Chondrocyte (in vitro differentiated cells): ENCODE measurements at places on chromosomes 5 and 9. TPM values are rescaled to one million over a fixed set of nuclear protein-coding genes. Genes with fewer than 3 reads are reported as not detected.

DNA sequence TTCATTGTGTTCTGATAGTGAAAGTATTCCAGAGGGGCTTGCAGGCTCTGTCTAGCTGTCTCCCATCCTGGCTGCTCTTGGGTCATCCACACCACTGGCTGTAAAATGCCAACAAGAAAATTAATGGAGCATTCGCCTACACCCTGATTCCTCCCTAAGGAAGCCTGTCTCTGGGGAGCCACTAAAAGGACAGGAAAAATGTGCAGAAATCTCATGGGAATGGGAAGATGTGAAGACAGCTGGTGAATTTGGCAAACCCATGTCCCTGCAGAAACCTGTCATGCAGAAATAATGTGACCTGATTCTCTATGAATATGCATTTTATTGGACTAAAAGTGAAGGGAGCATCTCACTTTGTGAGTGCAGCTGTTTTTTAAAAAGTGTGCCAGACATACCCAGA is 265.6 kb downstream of the TUSC1 start:
- H3K4me1 ChIP-seq: no peaks in the 10 kb centered on the region
- no peaks in the 10 kb centered on the region for H3K36me3 ChIP-seq
- H3K4me3 ChIP-seq: no peak overlapping the region
- H3K27me3 ChIP-seq: no peaks in the 10 kb centered on the region
- H3K27ac ChIP-seq: no peak overlapping the region

DNA sequence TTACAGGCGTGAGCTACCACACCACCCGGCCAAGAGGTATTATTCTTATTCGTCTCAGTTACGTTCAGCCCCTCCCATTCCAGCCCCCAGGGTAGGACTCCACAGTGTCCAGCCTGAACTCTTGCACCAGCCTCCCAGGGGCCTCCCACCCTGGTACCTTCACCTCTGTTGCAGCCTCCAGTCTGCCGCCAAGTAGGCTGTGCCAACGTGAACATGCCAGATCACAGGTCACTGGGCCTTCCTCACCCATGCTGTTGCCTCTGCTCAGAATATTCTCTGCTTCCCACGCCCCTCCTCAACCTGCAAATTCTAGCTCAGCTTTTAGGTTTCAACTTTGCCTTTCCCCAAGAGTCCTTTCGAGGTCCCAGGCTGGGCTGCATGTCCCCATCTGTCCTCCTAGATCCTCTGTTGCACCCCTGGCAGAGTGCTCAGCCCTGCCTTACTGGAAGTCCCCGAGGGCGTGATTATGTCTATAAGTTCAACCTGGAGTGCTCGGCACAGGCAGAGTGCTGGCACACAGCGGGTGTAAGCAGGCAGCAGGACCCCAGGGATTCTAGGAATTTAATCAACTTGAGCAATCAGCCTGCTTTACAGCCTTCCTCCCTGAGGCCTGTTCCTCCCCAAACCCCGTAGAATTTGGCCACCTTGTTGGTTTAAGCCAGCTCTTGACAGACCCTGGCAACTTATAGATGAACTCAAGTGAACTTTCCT is 13.1 kb upstream of the STXBP1 start:
- peaks cover 9% of the 10 kb centered on the region for H3K4me1 ChIP-seq
- peak overlapping the region; percentile 39 for H3K27ac ChIP-seq
- peak; percentile 63 for DNase-seq
- no peaks in the 10 kb centered on the region for H3K36me3 ChIP-seq
- no peaks in the 10 kb centered on the region for H3K27me3 ChIP-seq

DNA sequence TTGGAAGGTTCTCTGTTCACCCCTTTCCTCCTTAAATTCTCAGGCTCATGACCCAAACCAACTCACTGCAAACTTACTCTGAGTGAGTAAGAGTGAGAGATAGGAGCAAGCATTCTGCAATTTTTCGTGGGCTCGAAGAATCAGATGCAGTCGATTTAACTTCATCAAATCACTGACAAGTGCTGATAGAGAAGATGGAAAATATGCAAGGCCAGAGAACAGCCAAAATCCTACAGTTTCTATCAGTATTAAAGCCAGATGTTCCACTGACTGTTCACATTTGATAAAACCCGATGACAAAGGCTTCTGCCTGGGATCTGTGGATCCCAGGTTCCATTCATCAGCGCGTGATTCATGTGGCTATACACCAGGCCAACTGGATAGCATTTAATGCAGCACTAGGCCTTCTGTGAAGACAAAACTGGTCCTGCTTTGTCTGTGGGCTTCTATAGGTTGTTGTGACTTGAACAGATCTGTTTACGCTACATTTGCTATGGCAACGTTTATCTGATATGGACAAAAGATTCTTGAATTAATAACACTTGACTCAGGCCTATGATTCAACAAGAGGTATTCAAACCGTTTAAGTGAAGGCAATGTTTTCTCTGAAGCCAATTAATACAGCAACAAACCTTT is 251.2 kb downstream of the NFIB start:
- H3K27me3 ChIP-seq: no peaks in the 10 kb centered on the region
- no peaks in the 10 kb centered on the region for H3K4me1 ChIP-seq
- no peak overlapping the region for H3K27ac ChIP-seq
- no peak overlapping the region for H3K4me3 ChIP-seq
- no peaks in the 10 kb centered on the region for H3K36me3 ChIP-seq

IFNB1 gene
- total RNA-seq: not detected in 3 replicates

DNA sequence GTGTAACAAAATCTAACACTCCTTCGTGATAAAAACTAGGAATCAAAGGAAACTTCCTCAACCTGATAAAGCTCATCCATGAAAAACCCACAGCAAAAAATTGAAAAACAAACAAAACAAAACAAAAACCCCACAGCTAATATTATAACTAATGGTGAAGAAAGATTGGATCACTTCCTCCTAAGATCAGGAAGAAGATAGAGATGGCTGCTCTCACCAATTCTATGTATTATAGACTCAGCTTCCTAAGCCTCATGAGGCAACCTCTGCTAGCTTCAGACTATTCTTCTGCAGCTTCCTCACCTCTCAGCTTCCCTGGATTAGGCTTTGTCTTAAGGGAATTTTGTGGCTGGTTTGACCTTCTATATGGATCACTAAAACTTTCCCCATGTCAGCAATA is 40.1 kb downstream of the PHAX start:
- H3K36me3 ChIP-seq: peaks cover 5% of the 10 kb centered on the region
- H3K27me3 ChIP-seq: peaks cover 1% of the 10 kb centered on the region
- no peak overlapping the region for H3K4me3 ChIP-seq
- no peaks in the 10 kb centered on the region for H3K4me1 ChIP-seq

DNA sequence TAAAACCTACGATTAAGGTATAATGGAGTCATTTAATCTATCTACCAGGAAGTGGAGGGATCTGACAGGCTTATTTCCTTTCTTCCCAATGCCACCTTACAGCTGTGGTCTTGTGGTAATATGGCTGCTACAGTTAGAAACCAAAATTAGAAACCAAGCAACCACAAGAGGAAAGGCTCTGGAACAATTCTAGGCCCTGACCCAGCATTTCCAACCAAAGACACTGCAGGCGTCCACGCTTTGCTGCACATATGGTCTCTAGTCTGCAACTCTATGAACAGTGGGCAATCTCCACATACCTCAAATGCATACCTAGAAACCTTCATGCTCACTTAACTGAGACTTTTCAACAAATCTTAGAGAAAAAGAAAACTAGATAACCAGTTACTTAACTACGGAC is 339.1 kb downstream of the NFIB start:
- no peaks in the 10 kb centered on the region for H3K36me3 ChIP-seq
- H3K27me3 ChIP-seq: no peaks in the 10 kb centered on the region
- no peak overlapping the region for H3K4me3 ChIP-seq

DNA sequence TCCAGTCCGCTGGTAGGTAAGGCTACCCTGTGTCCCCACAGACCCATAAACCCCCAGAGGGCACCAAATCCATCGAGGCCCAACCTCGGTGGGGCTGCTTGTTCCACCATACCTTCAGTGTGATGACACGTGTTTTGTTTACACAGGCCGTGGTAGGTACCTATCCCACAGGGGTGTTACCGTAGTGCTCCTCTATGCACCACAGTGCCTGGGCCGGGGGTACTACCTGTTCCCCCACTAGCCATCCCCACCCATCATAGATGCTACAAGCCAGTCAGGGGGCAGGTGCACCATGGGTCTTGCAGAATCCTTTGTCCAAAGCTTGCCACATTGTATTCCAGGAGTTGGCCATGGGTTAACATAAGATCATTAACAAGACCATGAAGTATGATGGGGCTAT is 796.2 kb downstream of the EFNA5 start:
- peaks cover 7% of the 10 kb centered on the region for H3K4me1 ChIP-seq
- H3K27ac ChIP-seq: no peak overlapping the region
- no peaks in the 10 kb centered on the region for H3K27me3 ChIP-seq
- H3K36me3 ChIP-seq: no peaks in the 10 kb centered on the region

- peaks cover 4% of the 10 kb centered on the region for H3K4me1 ChIP-seq
- H3K4me3 ChIP-seq: no peak overlapping the region
- H3K36me3 ChIP-seq: peaks cover 52% of the 10 kb centered on the region
- no peak for DNase-seq
- no peak overlapping the region for H3K27ac ChIP-seq
Observed at GRCh38 chr5:132199116-132199680, 28.5 kb downstream of the P4HA2 start.

GMCL2 gene
- not detected in 3 replicates for total RNA-seq
